ENCODE measurements at places on chromosomes 3 and 15. TPM values are rescaled to one million over a fixed set of nuclear protein-coding genes. Genes with fewer than 3 reads are reported as not detected.
A peak's percentile ranks its signal among the peaks of the same experiment; 100 is the strongest.

DNA sequence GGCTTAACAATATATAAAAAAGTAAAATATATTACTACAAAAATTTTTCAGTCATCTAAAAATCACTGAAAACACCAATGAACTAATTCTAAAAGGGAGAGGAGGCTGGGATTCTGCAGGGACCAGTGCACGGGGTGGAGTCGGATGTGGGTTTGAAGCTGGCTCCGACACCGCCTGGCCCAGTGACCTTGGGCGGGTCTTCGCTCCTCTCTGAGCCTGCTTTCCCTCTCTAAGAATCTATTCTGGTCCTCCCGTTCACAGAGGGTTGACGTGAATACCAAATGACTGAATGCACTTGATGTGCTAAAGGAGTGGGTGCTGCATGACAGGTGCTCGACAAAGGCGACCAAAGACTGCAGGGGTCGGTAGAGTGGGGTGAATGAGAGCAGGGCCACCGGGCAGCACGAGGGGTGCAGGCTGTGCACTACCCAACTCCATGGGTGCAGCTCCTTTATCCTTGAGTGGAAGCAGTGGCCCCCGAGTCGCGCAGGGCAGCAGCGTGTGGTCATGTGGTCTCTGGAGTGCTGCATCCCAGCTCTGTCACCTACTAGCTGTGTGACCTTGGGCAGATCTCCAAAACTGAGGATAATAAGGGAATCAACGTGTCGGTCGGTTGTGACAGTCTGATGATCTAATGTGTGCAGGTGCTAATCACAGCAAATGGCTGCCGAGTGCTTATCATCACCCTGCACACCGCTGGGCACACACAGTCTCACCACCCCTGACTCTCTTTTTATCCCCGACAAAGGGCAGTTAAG lies 8.6 kb upstream of the IQSEC1 start:
- no peak overlapping the region for H3K27ac ChIP-seq
- no peaks in the 10 kb centered on the region for H3K36me3 ChIP-seq
- H3K4me3 ChIP-seq = no peak overlapping the region

Gene ANKDD1A
- 11.1 TPM for polyA plus RNA-seq

Gene SHC4
- polyA plus RNA-seq = 5.6 TPM

GRCh38 chr15:26632500-26632899 lies 140.4 kb downstream of the GABRB3 start:
- DNase-seq = no peak
- no peaks in the 10 kb centered on the region for H3K27me3 ChIP-seq
- H3K27ac ChIP-seq = no peak overlapping the region
- no peaks in the 10 kb centered on the region for H3K4me1 ChIP-seq
- no peaks in the 10 kb centered on the region for H3K36me3 ChIP-seq
- no peak overlapping the region for H3K4me3 ChIP-seq

DNA sequence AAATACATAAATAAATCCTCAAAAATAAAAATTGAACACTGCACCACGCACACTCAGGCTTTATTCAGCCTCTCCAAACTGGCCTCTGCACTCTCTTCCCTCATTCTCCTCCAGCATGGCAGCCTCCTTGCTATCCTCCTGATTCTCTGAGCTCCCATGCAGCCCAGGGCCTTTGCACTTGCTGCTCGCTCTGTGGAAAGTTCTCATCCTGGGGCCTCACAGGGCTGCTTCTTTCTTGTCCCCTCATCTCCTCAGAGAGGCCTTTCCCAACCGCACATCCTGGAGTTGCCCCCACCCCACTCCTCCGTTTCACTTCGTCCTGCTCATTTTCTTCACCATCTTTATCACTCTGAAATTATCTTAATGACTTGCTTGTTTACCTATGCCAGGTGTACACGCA lies 123.0 kb downstream of the SHQ1 start:
- no peaks in the 10 kb centered on the region for H3K4me1 ChIP-seq
- H3K4me3 ChIP-seq = no peak overlapping the region
- no peaks in the 10 kb centered on the region for H3K27me3 ChIP-seq
- no peaks in the 10 kb centered on the region for H3K36me3 ChIP-seq
- DNase-seq = no peak
- no peak overlapping the region for H3K27ac ChIP-seq

DNA sequence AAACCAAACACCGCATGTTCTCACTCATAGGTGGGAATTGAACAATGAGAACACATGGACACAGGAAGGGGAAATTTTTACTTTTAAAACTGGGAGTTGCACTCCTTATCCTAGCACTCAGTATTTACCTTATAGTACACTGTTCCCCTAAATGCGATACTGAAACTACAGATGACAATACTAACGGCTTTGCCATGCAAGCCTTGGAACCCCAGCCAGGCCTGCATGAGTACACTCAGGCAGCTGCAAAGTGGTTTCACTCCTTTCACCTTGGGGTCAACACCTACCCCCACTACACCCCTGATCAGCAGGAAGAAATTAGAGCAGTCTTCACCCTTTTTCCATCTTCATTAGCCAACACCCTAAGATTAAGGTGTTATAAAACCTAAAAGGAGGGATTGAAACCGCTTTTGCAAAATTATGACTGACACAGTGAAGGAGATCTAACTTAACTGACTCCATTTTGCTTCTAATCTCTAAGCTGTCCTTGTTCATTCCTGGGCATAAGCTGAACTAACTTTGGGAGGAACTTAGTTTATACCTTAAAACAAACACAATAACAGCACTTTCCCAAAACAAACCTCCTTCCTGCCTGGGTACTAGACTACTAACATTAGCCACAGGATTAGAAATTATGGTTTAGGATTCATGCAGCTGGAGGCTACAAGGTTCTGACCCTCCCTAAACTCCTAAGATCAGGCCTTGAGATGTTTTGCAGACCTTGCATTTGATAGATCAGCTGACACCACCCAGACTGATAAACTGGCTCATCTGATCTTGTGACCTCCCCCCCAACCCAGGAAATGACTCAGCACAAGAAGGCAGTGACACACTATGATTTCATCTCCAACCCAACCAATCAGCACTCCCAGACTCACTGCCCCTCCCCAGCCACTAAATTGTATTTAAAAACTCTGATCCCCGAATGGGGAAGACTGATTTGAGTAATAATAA lies 452.1 kb upstream of the PPP2R3A start:
- no peak for DNase-seq
- no peak overlapping the region for H3K27ac ChIP-seq
- H3K4me1 ChIP-seq = no peaks in the 10 kb centered on the region
- H3K36me3 ChIP-seq = no peaks in the 10 kb centered on the region

DNA sequence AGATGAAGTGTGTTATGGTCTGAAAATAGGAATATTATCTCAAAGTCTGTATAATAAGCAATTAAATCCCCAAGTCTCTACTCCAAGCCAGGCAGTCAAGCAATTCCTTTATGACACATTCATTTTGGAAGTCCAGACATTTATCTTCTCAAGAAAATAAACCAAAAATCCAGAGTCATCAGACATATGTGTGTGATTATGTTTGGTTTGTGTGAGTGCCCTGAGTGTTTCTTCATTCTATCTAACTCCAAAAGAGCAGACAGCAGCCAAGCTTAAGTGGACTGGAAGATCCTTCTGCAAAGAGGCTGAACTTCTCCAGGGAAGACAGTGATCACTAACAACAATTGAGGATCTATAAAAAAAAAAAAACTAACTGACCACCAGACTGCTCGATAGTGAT lies 239.8 kb downstream of the STAG1 start:
- no peak overlapping the region for H3K4me3 ChIP-seq
- no peaks in the 10 kb centered on the region for H3K4me1 ChIP-seq
- no peak overlapping the region for H3K27ac ChIP-seq
- DNase-seq = no peak

Gene C3orf85
- polyA plus RNA-seq = 0.82 TPM

DNA sequence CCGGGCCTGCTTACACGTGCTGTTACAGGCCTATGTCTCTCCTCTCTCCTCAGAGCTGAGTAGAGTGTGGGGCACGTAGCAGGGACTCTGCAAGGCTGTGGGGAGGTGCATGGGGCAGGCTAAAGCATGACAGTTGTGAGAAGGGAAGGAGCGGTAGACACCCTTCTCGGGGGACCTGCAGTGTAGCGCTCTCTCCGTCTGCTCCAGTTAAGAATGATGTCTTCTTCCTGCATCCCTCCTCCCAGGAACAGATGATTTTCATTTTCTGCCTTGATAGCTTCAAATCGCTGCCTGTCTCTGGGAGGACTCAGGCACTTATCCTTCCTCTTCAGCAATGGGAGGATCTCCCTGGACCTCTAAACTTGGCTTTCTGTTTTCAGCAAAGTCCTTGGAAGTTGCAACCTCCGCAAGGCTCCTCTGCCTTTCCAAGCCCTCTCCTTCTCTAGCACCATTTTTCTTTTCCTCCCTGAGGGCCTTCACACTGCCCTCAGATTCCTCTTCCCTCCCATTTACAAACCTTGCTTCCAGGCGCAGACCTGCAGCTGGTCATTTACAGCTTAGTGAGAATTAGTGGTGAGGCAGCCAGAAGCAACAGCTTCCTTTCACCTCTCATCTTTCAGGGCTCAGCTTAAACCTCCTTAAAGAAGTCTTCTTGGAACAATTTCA lies 23.4 kb upstream of the TLE3 start:
- no peak overlapping the region for H3K27ac ChIP-seq
- H3K4me3 ChIP-seq = no peak overlapping the region
- DNase-seq = no peak

Gene AADACL2
- polyA plus RNA-seq = not detected

DNA sequence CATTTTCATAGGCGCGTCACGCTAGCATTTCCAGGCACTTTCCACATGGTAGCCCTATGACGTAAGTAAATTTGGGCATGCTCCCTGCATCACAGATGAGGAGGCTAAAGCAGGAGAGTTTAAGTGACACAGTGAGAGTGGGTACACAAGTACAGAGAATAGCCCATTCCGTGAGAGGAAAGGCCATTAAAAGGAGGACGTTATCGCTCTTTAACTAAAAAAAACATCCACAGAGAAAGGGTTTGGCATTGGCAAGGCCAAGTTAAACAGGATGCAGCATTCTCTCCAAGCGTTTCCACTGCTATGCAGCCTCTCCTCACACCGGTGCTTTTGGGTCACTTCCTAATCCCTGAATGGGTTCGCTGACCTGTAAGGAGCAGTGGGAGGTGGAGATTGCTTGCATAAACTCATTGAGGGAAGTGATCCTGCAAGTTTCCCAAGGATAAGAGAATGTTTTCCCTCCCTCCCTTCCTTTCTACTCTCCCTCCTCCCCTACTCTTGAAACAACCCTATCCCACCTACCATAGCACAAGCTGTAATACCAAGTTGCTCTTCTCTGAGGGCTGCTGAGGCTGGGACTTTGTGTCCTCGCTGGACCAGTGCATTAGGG lies 147.7 kb downstream of the VGLL4 start:
- no peaks in the 10 kb centered on the region for H3K36me3 ChIP-seq
- H3K27ac ChIP-seq = peak overlapping the region; percentile 64
- H3K4me1 ChIP-seq = no peaks in the 10 kb centered on the region
- no peak overlapping the region for H3K4me3 ChIP-seq

DNA sequence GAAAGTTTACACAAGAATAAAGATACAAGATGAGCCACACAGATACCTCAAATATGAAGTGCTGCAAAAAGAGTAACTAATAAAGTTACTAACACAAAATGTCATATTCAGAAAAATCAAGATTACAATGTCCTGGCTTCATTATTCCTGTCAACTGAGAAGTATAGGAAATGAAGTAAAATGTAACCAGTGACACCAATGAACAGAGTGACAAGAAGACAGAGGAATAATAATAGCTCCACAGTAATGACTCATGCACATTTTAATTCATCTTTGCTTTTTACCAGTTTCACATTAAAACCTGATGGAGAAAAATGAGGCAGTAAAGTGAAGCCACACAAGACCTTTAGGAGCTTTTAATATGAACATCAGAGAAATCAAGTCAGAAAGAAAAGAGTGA lies 214.1 kb downstream of the ZBBX start:
- H3K27me3 ChIP-seq = no peaks in the 10 kb centered on the region
- no peak overlapping the region for H3K27ac ChIP-seq
- no peak overlapping the region for H3K4me3 ChIP-seq
- no peak for DNase-seq

DNA sequence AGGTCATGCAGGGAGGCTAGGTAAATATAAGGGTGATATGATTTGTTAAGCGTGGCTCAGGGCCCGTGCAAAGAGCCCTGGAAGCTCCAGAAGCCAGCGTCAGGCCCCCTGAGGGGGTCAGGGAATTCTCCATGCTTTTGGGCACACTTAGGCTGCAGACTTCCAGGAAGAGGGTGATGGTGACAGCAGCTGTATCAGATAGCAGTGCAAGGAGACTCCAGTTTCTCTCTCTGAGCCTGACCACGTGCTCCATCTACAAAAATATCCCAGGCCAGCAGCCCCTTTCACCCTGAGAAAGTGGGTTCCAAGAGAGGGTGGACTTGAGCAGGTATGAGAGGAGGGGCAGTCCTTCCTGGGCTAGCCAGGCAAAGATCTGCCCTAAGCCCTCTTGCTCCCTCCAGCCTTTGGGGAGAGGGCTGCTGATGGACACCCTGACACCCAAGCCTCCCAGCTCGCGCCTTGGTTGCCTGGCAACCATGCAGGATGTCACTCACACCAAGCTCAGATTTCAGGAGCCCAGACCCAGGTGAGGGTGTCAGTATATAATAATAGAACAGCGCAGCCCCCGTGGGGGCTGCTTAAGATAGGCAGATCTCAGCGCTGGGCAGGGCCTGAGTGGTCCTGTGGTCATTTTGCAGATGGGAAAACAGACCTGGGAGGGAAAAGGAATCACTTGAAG lies 35.8 kb downstream of the ATP2B2 start:
- no peak overlapping the region for H3K27ac ChIP-seq
- H3K27me3 ChIP-seq = no peaks in the 10 kb centered on the region
- H3K4me3 ChIP-seq = no peak overlapping the region
- no peaks in the 10 kb centered on the region for H3K4me1 ChIP-seq

DNA sequence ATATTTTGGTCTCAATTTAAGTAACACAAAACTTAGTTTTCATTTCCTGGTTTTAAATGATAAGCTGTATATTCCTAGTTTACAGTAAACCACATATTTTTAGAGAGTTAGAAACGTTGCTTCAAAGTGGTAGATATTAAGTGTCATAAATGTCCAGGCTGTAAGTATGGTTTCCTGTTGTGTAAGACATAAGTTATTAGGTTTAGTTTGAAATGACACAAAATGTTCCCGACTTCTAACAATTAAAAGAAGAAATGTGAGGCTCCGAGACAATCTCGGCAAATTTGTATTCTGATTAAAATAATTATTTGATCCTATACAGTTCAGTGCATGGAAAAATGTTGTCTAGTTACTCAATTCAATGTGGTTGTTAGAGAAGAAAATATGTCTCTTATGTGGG lies 387.3 kb downstream of the EPHA3 start:
- no peaks in the 10 kb centered on the region for H3K27me3 ChIP-seq
- no peak overlapping the region for H3K4me3 ChIP-seq

DNA sequence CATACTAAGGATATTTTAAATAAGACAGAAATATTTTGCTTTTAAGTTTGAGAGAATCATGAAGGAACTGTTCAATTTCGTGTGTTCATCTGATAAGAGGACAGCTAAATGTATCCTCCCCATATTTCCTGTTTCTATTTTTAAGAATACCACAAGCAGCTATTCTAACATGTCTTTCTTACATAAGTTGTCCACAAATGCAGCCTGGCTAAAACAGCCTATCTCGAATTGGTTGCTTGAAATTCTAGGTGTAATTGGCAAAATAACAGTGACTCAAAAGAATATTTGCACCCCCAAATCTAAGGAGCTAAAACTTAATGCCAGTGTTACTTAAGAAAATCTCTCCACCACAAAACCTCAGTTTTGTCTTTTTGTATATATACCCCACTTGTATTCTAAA lies 35.0 kb downstream of the BTLA start:
- no peaks in the 10 kb centered on the region for H3K27me3 ChIP-seq
- no peaks in the 10 kb centered on the region for H3K36me3 ChIP-seq
- H3K4me3 ChIP-seq = no peak overlapping the region

Gene ADAMTSL3
- 18.3 TPM for polyA plus RNA-seq

Data from aorta (tissue), 5 donors.